ENCODE measurements at places on chromosomes 7 and 10.

DNA sequence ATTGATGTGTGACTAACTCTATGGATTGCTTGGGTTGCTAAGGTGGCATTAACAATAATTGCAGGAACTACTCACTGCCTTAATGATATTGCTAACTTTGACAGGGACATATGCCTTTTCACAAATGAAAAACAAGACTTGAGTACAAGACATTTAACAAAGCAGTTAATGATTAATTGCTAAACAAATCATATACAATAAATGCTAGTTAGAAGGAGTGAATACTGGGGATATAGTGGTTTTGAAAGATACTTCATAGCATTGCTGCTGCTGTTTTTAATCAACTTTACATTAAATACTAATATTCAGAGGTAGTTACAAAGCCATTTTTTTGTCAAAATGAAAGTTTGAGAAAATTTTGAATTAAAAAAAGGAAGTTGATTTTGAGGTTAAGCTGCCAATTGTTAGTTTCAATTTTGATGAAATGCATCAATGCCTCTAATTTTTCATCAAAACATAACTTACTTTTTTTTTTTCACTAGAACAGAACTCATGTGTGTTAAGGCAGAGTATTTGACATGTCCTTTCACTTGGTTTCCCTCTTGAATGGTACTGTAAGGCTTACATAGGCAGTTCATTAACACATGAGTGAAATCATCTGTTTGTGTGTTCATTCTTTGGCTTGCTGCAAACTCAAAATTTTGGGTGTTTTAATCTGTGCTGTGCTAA is 106.2 kb upstream of the SEMA3D start:
- DNase-seq = no peak

DNA sequence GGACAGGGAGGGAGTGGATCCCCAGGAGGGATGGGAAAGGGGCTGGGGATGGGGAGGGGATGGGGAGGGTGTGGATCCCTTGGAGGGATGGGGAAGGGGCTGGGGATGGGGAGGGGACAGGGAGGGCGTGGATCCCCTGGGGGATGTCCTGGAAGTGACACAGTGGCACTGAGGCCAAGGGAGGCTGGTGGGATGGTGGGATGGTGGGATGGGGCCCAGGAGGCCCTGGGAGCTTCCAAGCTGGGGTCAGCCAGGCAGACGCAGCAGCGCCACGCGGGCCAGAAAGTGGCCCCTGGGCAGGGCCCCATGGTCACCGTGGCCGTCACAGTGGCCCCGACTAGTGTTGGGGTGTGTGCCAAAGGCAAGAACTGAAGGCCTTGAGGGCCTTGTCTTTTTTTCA is 67.8 kb downstream of the INPP5A start:
- no peak for DNase-seq

GRCh38 chr10:66746711-66747110 is 179.1 kb upstream of the LRRTM3 start:
- no peak for DNase-seq

- peak; percentile 90 for DNase-seq
Measured at GRCh38 chr7:95608359-95609173, 12.2 kb upstream of the PDK4 start.

DNA sequence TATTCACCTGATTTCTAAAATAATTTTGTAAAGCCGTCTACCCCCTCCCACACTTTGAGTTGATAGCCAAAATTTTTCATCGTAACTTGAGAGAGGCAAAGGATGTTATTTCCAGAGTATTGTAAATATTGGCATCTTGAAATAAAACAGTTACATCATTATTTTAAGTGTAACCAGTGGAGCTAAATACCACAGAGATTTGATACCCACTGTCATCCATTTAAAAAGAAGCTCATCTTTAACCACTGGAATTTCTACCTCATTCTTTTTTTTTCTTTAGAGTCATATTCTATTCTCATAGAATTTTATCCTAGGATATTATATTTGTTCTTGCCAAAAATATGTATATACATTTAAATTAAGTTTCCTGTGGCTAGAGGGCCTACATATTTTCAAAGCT is 48.6 kb downstream of the CAMK1D start:
- no peak for DNase-seq
